ENCODE measurements at places on chromosomes 6 and 20. TPM values are rescaled to one million over a fixed set of nuclear protein-coding genes. Genes with fewer than 3 reads are reported as not detected.

DNA sequence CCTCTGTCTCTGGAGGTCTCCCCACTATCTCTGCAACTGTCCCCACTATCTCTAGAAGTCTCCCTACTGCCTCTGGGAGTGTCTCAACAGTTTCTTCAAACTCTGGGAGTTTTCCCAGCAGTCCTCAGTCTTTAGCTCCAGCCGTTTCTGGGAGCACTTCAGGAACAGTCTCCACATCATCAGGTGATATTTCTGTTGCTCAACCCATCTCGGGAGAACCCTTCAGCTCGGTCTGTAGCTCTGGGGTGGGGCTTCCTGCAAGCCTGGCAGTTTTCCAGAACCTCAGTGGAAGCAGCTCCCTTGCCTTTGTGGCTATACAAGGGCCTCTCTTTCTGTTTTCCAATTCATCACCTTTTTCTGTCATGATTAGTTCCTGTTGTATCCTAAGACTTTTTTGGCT lies 3.0 kb upstream of the SFTA2 start:
- H3K4me3 ChIP-seq, result no peak overlapping the region
- no peaks in the 10 kb centered on the region for H3K36me3 ChIP-seq
- no peak for DNase-seq

DNA sequence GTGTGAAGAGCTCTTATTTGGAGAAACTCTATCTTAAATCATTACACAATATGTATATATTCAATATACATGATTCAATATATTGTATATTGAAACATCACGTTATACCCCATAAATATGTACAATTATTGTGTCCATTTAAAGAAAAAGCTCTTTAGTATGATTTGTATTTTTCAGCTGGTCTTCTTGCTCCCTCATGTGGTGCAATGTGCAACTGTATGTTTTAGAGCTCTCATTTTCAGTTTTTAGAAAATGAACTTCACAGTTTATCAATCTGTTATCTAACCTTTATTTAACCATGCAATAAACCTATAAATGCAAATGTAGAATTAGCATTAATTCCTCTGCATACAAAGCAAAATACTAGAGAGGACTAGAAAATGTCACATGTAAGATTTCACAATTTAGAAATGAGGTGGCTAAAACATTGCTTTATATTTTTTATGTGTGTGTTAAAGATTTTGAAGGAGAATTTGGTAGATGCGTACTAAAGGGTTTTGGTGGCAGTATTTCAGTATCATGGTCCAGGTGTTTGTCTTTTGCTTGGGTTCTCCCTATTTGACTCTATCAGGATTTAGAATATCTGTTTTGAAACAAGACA lies 167.1 kb downstream of the PHF3 start:
- no peak for DNase-seq
- no peaks in the 10 kb centered on the region for H3K27me3 ChIP-seq
- no peak overlapping the region for H3K4me3 ChIP-seq
- no peaks in the 10 kb centered on the region for H3K36me3 ChIP-seq
- H3K4me1 ChIP-seq, result peaks cover 6% of the 10 kb centered on the region

DNA sequence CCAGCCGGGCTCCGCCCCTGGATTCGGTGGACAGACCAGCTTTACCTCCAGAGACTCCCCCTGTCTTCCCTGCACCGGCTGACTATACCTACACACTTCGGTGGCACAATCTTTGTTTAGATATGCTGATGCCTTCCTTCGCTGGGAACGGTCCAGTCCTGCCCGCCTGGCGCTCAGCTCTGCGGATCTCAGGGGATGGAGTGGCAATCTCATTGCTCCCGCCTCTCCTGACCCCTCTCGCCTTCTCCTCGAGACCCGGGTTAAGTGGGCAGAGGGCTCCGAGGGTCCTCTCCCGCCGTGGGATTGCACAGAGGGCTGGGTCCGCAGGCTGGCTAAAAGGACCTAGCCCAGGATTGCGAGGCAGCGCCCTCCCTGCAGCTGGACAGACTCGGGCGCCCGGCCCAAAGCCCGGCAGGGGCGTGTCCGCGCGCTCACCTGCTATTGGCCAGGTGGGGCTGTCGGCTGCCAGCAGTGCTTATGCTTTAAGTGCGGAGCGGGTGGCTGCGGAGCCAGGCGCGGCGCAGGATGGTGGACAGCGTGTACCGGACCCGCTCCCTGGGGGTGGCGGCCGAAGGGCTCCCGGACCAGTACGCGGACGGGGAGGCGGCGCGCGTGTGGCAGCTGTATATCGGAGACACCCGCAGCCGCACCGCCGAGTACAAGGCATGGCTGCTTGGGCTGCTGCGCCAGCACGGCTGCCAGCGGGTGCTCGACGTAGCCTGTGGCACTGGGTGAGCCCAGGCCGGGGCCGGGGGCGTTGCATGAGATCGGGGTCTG lies at the start of gene GNMT:
GNMT (plus strand) TSS at position 512 of the 777 bp plus-strand sequence; CDS start at position 526, 14 bp downstream.
- peaks cover 11% of the 10 kb centered on the region for H3K36me3 ChIP-seq
- H3K27ac ChIP-seq, result no peak within 1 kb of the TSS
- H3K27me3 ChIP-seq, result no peaks in the 10 kb centered on the region
- peaks cover 16% of the 10 kb centered on the region for H3K4me1 ChIP-seq
- peak; percentile 78 for DNase-seq

DNA sequence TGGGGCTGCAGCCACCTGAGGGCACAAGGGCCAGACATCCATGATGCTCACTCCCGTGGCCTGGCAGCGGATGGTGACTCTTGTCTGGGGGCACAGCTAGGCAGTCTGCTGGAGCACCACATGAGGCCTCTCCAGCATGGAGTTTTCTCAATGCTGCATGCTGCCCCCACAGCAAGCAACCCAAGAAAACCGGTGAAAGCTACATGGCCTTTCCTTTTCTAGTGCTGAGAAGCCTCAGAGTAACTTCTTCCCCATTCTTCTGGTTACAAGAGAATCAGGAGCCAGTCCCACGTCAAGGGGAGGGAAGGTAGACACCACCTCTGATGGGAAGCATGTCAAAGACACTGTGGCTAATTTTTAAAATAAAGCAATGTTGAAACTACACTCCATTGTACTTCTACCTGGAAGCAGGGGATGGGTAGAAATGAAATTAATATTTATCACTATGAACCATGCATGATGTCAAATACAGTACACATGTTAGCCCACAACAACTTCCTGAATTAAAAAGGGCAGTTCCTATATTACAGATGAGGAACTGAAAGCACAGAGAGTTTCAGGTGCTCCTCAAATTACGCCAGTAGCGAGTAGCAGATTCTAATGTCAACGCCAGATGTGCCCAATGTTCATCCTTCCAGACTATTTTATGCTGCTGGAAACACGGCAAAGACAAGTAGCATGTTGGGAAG lies 101.5 kb downstream of the LAMP5 start:
- no peaks in the 10 kb centered on the region for H3K36me3 ChIP-seq
- H3K4me3 ChIP-seq, result no peak overlapping the region
- H3K27me3 ChIP-seq, result no peaks in the 10 kb centered on the region
- H3K4me1 ChIP-seq, result no peaks in the 10 kb centered on the region
- no peak overlapping the region for H3K27ac ChIP-seq

GRCh38 chr20:341682-342081 lies 5.2 kb upstream of the NRSN2 start:
- DNase-seq, result no peak
- H3K27ac ChIP-seq, result no peak overlapping the region
- H3K4me1 ChIP-seq, result peaks cover 17% of the 10 kb centered on the region
- no peak overlapping the region for H3K4me3 ChIP-seq
- H3K27me3 ChIP-seq, result no peaks in the 10 kb centered on the region
- H3K36me3 ChIP-seq, result no peaks in the 10 kb centered on the region

- H3K36me3 ChIP-seq, result no peaks in the 10 kb centered on the region
- no peak overlapping the region for H3K27ac ChIP-seq
- peaks cover 5% of the 10 kb centered on the region for H3K27me3 ChIP-seq
- DNase-seq, result no peak
- no peak overlapping the region for H3K4me3 ChIP-seq
Observed at GRCh38 chr6:169827290-169827717, 75.9 kb downstream of the ERMARD start.

DNA sequence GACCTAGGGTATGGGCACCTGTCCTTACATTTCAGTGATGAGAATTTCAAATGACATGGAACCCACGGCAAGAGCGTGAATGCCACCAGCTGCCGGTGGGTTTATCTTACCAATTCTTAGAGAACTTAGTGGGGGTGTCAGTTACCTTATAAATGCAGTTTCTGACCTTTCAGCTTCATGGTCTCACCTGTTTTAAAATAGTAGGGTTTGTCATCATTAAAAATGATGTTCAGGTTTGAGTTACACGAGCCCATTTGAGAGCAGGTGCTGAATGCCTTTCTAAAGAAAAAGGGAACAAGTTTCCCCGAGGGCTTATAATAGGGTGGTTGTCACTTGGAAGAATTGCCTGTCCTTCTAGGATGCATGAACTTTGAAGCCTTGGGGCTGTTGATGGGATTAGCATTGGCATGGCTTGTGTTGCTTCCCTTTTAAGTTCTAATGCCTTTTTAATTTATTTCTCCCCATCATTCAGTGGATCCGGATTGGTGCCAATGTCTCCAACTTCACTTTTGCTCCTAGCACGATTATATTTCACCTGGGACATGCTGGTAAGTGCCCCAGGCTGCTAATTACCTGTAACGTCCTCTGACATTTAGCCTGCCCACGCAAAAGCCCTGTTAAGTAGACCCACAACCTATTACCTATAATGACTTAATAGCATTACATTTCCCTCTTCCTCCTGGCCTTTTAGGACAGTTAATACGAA lies 27.9 kb downstream of the GHRH start:
- no peak overlapping the region for H3K27ac ChIP-seq
- peaks cover 75% of the 10 kb centered on the region for H3K36me3 ChIP-seq
- H3K4me1 ChIP-seq, result no peaks in the 10 kb centered on the region
- H3K27me3 ChIP-seq, result no peaks in the 10 kb centered on the region
- H3K4me3 ChIP-seq, result no peak overlapping the region

DNA sequence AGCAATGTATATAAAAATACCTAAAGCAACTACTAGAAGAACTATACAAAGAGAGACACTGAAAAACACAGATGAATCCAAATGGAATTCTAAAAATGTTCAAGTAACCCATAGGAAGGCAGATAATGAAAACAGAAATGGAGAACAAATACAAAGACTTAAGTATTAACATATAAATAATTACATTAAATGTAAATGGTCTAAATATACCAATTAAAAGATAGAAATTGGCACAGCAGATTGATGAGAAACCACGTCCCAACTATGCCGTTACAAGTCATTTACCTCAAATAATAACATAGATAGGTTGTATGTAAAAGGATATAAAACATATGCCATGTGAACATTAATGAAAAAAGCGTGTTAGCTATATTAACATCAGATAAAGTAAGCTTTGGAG lies 40.1 kb downstream of the CEP85L start:
- H3K4me1 ChIP-seq, result no peaks in the 10 kb centered on the region
- H3K36me3 ChIP-seq, result no peaks in the 10 kb centered on the region
- DNase-seq, result no peak
- no peaks in the 10 kb centered on the region for H3K27me3 ChIP-seq
- H3K4me3 ChIP-seq, result no peak overlapping the region

DNA sequence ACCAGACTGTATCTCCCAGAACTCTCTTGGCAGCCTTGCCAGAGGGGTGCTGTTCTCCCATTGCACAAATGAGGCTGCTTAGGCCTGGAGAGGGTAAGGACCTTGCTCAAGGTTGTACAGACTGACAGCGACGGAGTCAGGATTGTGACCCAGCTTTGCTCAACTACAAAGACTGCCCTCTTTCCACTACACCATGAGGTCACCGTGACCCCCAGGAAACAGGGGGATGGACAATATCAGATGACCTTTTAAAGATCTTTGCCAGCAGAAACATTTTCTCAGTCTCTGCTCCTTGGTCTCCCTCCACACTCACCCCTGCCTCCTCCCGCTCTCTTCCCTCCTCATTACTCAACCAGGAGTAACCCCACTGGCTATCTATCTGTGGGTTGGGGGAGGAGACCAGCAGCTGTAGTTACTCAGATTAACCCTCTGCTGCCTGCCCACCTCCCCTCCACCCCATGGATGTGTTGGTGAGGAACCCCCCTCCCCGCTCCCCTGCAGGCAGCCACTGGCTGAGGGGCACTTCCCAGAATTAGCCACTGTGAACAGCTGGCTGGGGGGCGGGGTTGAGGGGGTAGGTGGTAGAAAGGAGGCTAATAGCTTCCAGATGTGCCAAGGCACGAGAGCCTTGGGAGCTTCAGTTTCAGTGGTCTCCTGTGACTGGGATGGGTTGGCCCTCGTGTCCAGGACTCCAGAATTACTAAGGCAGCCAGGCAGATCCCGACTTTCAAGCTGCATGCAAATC lies 26.9 kb upstream of the MRPS18A start:
- H3K4me1 ChIP-seq, result peaks cover 3% of the 10 kb centered on the region
- no peak overlapping the region for H3K27ac ChIP-seq
- DNase-seq, result peak; percentile 66

Gene GPSM3
- total RNA-seq, result 13.3 TPM

Gene HLA-DQB1
- 3.0 TPM for total RNA-seq
